Activated T-cell treated with anti-CD3 and anti-CD28 coated beads for 4 hours (primary cell): ENCODE measurements at places on chromosomes 11 and 22.
A peak's percentile ranks its signal among the peaks of the same experiment; 100 is the strongest.

DNA sequence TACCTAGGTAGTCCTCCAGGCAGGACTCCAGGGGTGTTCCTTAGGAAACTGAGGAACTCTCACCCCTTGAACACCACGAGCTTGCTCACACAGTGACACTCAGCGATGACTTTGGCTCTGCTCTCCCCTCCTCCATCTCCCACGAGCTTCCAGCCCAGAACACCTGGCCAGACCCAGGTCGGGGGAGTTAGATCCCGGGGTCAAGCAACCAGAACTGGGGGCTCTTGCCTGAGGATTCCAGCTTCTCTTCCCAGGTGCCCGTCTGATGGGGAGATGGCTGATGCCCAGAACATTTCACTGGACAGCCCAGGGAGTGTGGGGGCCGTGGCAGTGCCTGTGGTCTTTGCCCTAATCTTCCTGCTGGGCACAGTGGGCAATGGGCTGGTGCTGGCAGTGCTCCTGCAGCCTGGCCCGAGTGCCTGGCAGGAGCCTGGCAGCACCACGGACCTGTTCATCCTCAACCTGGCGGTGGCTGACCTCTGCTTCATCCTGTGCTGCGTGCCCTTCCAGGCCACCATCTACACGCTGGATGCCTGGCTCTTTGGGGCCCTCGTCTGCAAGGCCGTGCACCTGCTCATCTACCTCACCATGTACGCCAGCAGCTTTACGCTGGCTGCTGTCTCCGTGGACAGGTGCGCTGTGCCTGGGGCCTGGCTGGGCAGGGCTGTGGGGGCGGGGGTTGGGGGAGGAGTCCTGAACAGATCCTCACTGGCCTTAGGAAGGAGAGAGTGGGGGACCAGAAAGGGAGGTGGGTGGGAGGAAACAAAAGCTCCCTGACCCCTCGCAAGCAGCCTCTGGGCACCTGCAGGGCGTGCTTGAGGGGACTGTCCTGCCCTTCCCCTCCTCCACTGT lies at the start of gene GALR3:
Gene GALR3, plus strand, starts transcription at position 249 of the 852 bp plus-strand sequence. Its CDS starts 25 bp downstream, at position 274.
- no peak for DNase-seq

- DNase-seq = no peak
These were observed 9.5 kb upstream of the DGKZ start for GRCh38 chr11:46337626-46338345.

DNA sequence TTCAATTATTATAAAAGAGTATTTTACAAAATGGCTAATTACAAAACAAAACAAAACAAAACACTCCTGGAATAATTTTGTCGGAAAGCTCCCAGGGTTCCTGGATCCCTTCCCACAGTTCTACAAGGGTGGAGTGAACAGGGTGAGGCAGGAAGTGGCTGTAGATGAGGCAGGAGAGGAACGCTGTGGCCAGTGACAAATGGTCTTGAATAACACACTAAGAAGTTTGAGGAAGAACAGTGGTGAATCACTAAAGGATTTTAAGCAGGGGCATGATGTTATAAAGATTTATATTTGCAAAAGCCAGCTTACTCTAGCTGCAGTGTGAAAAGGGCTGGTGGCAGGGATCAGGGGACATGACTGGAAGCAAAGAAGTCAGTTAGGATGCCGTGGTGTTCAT lies 33.8 kb upstream of the APOA1 start:
- no peak for DNase-seq

- no peak for DNase-seq
These were observed 59.6 kb downstream of the THAP12 start for GRCh38 chr11:76321340-76321739.

DNA sequence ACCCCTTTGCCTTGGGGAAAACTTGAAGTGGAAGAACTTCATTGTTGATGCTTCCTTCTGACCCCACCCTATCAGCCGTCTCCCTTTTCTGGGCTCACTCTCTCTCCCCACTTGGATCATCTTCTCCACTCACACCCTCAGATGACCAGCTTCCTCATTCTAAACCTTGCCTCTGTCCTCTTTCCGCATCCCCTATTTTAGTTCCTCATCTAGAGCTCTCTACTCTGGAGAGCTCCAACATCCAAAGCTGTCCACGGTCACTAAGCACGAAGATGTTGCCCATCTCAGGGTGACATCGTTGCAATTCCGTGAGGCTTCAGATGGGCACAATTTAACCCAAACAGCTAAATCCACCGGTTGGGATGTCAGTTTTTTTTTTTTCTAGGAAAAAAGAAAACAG lies 31.6 kb upstream of the ME3 start:
- no peak for DNase-seq

DNA sequence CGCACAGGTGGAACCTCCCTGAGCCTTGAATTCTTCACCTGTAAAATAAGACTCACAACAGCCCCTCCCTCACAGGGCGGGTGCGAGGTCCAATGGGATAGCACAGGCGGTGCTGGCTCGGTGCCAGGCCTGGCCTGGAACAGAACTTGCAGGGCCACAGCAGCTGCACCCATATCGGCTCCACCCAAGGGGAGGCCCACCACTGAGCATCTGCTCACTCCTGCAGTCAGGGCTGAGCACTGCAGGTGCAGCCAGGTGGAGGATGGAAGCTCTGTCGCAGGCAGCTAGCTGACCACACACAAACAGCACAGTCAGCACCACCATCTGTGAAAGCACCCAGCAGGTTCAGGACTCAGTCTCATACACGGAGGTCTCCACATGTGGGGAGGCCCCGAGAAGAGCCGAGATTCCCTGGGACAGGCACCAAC lies 19.6 kb downstream of the VPS37C start:
- DNase-seq = no peak

- DNase-seq = no peak
These were observed 815.9 kb downstream of the KCNA4 start for GRCh38 chr11:29200791-29201562.

DNA sequence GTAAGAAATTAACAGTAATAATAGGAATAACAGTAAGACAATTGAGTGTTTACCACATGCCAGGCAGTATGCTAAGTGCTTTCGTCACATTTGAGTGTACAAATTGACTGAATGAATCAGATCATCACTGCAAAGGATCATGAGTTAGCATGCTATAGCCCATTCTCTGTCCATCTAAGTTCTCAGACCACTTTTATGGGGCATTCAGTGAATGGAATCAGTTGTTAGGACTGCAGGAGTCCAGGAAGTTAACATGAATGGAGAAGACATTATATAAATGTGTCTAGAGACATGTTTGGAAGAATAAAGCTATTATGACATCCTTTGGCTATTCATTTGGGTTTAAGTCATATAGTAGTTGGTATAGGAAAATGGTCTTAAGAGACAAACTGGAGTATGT lies 59.9 kb downstream of the NCAM1 start:
- no peak for DNase-seq

DNA sequence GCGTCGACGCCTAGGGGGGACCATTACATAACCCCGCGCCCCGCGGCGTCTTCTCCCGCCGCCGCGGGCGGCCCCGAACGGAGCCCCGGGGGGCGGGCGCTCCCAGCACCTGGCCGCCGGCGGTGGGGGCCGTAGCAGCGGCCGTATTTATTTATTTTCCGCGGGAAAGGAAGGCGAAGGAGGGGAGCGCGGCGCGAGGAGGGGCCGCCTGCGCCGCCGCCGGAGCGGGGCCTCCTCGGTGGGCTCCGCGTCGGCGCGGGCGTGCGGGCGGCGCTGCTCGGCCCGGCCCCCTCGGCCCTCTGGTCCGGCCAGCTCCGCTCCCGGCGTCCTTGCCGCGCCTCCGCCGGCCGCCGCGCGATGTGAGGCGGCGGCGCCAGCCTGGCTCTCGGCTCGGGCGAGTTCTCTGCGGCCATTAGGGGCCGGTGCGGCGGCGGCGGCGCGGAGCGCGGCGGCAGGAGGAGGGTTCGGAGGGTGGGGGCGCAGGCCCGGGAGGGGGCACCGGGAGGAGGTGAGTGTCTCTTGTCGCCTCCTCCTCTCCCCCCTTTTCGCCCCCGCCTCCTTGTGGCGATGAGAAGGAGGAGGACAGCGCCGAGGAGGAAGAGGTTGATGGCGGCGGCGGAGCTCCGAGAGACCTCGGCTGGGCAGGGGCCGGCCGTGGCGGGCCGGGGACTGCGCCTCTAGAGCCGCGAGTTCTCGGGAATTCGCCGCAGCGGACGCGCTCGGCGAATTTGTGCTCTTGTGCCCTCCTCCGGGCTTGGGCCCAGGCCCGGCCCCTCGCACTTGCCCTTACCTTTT lies at the start of gene EP300:
Gene EP300, plus strand, starts transcription at position 570 of the 795 bp plus-strand sequence. CDS start 413 bp downstream, outside the sequence.
- peak; percentile 79 for DNase-seq

DNA sequence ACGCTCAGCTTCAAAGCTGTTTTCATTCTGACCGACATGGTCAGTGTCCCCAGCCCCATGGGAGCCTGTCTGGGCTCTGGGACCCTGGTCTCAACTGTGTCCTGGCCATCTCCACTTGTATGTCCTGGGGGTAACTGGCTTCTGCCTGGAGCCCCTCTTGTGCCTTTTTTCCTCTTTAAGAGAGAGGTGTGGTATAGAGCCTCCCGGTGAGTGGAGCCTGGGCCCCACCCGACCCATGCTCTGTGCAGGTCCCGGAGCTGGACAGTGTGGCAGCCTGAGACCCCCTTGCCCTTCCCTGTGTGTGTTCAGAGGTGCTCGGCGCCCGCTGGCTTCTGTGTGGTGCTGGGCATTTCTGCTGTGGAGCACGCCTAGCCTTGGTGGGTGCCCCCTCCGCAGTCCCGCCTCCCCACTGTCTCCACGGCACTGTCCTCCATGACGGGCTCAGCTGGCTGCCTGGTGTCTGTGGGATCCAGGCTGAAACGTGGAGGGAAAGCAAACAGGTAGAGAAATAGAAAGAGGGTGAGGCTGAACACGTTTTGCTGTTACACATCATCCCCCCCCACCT lies 74.9 kb downstream of the PARVB start:
- DNase-seq = no peak

DNA sequence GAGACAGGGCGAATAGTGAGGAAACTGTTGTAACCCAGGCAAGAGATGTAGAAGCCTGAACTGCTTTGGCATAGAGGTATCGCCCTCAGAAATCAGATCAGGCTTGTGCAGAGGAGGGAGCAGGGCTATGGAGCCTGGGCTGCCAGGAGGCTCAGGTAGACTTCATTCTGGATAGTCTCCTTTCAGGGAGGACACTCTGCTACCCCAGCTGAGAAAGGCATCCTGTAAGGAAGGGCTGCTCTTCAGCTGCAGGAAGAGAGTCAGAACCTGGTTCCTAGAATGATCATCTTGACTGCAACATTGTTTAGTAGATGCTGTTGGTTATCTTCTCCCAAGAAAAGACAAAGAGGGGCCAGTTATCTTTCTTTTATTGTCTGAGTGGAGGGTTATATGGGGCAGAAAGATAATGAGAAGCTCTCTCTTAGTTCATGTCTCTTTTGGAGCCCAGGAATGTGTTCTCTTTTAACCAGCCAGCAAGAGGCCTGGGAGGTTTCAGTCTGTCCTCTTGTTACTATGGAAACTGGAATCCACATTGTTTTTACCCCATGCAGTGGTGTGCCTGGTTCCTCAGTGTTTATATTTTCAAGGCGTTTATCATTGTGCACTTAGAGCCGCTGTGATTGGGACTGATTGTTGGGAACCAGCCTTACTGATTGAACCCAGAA lies 95.7 kb downstream of the STIM1 start:
- DNase-seq = no peak

- no peak for DNase-seq
These were observed 537.7 kb downstream of the BUD13 start for GRCh38 chr11:116234989-116235568.

GRCh38 chr11:68589547-68590216 lies 94.7 kb upstream of the GAL start:
- no peak for DNase-seq

GRCh38 chr11:78493413-78493975 lies 75.9 kb upstream of the GAB2 start:
- no peak for DNase-seq

GRCh38 chr22:46148816-46149511 lies 1.4 kb upstream of the PPARA start:
- peak; percentile 19 for DNase-seq

DNA sequence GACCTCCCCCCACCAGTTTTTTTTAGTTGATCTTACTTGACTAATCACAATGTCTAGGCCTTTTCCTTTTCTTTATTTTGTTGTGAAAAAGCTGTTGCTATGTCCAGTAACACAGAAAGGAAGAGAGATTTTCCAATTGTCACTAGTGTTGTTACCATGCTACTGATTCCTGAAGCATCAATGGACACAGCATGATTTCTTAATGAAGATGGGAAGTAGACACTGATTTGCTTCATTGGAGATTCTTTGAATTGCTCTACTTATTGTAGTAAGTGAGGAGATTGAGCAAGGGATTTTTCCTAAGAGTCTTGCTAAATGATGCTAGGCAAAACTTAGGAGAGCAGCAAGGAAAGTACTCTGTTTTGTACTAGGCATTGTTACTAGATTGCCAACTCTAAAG lies 4.6 kb downstream of the AASDHPPT start:
- no peak for DNase-seq

DNA sequence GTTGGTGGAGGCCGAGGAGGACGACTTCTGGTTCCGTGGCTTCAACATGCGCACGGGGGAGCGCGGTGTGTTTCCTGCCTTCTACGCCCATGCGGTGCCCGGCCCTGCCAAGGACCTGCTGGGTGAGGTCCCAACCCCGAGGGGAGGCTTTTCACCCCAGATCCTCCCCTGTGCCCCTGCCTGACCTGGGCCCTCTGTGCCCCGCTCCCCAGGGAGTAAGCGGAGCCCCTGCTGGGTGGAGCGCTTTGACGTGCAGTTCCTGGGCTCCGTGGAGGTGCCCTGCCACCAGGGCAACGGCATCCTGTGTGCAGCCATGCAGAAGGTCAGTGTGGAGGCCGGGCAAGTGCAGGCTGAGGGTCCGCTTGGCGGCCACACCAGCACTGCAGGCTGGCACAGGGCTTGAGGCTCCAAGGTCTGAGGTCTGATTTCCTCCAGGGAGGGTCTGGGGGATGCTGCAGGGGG lies 5.1 kb downstream of the MAPK8IP2 start:
- DNase-seq = no peak

- no peak for DNase-seq
These were observed 1.7 kb downstream of the QSER1 start for GRCh38 chr11:32894149-32894827.

- DNase-seq = peak; percentile 16
These were observed 43.4 kb downstream of the CPT1A start for GRCh38 chr11:68798221-68798813.

DNA sequence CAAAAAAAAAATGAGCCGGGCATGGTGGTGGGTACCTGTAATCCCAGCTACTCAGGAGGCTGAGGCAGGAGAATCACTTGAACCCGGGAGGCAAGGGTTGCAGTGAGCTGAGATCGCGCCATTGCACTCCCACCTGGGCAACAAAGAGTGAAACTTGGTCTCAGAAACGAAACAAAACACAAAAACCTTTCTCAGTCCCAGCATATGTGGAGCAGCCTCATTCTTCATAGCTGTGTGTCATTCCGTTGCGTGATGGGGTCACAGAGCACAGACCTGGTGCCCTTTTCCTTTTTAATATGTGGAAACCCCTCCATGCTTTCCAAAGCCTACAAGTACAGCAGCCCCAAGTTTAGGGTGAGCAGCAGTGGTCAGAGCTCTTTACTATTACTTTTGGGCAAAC lies 13.7 kb downstream of the PEX26 start:
- no peak for DNase-seq
